ENCODE measurements at places on chromosomes 3 and 15. TPM values are rescaled to one million over a fixed set of nuclear protein-coding genes. Genes with fewer than 3 reads are reported as not detected.
A peak's percentile ranks its signal among the peaks of the same experiment; 100 is the strongest.

The IMPG2 gene
- total RNA-seq = not detected

The DLG1 gene
- total RNA-seq = 91.7 TPM

The TMEM212 gene
- not detected for total RNA-seq

The TOMM70 gene
- 67.5 TPM for total RNA-seq

The CCDC13 gene
- 0.45 TPM for total RNA-seq

The RLBP1 gene
- not detected for total RNA-seq

DNA sequence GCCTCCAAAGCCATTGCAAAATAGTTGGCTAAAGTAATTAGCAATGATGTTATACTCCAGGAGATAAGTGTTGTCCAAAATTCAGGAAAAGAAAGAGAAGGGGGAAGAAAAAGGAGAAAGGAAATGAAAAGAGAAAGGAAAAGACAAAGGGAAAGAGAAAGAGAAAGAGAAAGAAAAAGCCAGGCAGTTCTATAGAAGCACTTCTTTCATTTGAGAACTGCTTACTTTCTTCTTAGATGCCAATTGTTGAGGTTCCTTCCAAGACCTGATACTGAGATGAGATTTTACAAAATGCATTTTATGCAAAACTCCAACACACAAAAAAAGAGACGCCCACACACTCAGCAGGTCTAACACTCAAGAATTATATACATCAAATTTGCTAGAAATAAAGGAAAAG lies 298.4 kb downstream of the KCNH8 start:
- no peak for DNase-seq

DNA sequence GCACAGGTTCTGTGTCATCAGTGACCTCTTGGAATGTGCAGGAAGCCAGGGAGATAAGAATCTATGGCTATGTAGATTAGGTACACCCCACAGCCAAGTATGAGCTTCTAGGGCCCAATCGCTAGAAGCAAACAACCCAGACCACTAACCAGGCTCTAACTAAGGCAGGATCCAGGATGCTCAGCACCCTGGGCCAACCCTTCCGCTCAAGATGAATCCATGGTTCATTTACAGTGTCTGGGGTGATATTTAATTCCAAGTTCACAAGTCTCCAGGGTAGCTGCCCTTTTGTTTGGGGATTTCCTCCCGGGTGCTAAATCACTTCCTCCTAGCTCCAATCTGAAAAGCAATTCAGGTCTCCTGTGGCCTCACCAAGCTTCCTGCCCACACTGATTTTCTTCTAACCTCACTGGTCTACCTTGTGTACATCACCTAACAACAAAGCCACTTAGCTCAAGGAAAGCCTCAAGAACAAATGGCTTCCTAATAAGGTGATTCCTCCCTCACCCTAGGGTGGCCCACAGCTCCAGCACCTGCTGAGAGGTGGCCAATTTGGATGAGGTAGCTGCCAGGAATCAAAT lies 2.4 kb downstream of the EHD4 start:
- no peak for DNase-seq

DNA sequence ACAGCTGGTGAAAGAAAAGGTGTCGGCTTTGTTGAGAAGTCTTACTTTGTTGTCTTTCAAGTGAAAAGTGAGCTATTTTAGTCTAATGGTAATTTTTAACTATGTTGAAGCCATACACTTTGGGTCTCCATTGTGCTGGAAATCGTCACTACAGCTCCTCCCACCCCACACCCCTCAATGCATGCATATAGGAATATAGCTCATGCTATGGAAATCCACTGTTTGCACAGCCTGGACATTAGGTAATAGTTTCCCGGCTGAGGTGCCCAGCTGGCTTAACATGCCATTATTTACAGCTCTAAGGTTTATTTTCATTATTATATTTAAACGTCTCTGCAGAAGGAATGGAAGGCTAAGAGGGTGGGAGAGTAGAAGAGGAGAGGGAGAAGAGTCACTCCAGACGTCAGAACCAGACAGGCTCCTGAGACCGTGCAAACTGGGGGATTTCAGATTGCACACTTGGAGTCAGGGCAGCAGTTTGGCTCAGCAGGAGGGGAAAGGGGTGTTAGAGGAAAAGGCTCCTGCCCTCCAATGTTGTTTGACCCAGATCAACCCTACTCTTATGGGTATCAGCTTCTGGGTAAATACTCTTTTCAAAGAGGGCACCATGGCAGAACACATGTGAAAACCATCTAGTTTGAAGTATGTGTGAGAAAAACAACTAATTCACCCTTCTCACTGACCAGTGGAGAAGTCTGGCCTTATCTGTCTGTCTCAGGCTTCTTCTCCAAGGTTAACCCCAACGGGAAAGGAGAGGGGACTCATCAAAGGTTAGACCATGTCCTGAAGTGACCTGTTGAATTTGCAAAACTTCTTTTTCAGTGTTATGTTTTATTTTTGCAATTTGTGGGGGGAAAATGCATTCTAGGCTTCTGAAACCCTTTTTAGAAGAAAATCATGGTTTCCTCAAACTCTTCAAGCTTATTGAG lies 218.7 kb upstream of the CTDSPL start:
- no peak for DNase-seq

- DNase-seq = peak; percentile 72
Measured at GRCh38 chr3:192409838-192410683, 317.3 kb downstream of the FGF12 start.

GRCh38 chr3:143482106-143483088 lies 362.8 kb downstream of the CHST2 start:
- DNase-seq = no peak

Data from GM23338 (cell line).